Omental fat pad (tissue), 4 donors: ENCODE measurements at places on chromosomes 2 and 18. TPM values are rescaled to one million over a fixed set of nuclear protein-coding genes. Genes with fewer than 3 reads are reported as not detected.

The NTSR2 gene
- not detected for total RNA-seq

The NT5C1B gene
- total RNA-seq, result not detected

The MC2R gene
- total RNA-seq, result not detected

The HTR2B gene
- total RNA-seq, result 1.5 TPM

The CROCC2 gene
- total RNA-seq, result not detected
